ENCODE measurements at places on chromosomes 3 and 15.

DNA sequence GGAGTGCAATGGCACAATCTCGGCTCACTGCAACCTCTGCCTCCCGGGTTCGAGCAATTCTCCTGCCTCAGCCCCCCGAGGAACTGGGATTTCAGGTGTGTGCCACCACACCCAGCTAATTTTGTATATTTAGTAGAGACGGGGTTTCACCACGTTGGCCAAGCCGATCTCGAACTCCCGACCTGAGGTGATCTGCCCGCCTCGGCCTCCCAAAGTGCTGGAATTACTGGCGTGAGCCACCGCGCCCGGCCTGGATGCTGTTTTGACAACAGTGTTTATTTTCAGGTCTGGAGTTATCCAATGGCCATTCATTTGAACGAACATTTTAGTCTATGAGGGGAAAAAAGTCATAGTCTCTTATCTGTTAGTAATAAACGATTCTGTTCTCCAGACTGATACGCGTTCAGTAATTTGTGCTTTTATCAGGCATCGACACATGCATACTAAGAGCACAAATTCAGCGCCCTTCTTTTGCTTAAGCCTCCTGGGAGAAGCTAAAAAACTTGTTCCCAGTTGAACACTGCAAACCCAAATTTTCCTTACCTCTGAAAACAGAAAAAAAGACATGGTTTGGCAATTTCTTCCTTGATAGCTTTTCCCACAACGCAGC lies 1.3 kb downstream of the B3GALNT1 start:
- DNase-seq: no peak

GRCh38 chr3:126607214-126607908 lies 47.6 kb downstream of the TXNRD3 start:
- DNase-seq: peak; percentile 67

DNA sequence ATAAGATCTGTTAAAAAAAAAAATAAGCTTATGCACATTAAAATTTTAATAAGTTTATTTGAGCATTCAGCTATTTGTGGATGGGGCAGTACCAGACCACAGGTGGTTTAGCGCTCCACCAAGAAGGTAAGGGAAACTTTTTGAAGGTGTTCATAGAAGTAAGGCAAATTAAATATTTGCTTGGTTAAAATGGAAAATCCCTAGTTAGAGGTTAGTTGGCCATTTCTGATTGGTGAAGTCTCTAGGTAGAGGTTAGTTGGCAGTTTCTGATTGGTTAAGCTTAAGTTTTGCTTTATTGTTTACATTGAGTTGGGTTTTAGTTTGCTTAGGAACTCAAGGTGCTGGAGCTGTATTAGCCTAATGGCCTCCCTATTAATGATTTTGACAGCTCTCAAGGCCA lies 30.7 kb downstream of the SCN11A start:
- no peak for DNase-seq

GRCh38 chr3:161496508-161496907 lies at the start of gene OTOL1:
Gene OTOL1 (plus strand): TSS chr3:161496808. CDS start chr3:161496808, 0 bp downstream.
- DNase-seq: no peak

GRCh38 chr3:14398797-14399106 lies 3.7 kb upstream of the SLC6A6 start:
- peak; percentile 50 for DNase-seq

- DNase-seq: no peak
Observed at GRCh38 chr15:89991312-89991711, 9.8 kb upstream of the ZNF710 start.

DNA sequence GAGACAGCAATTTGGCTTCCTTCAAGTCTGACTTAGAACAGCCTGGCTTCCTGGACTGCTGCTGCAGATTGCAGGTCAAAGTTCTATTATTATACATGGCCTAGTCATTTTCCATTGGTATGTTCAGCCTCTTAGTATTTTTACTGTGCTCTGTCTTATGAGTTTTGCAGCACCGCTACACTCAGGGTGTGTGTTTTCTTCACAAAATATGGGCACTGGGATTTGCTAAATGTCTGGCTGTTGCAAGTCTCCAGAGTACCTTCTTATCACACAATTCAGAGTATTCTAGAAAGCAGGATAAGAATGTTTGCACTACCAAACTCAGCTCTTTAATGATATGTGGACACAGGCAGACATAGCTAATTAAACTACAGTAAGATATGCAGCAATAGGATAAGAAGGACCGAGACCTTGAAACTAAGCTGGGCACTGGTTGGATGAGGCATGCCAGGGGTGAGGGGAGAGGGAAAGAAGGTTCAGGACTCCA lies 203.0 kb upstream of the PDZRN3 start:
- no peak for DNase-seq

DNA sequence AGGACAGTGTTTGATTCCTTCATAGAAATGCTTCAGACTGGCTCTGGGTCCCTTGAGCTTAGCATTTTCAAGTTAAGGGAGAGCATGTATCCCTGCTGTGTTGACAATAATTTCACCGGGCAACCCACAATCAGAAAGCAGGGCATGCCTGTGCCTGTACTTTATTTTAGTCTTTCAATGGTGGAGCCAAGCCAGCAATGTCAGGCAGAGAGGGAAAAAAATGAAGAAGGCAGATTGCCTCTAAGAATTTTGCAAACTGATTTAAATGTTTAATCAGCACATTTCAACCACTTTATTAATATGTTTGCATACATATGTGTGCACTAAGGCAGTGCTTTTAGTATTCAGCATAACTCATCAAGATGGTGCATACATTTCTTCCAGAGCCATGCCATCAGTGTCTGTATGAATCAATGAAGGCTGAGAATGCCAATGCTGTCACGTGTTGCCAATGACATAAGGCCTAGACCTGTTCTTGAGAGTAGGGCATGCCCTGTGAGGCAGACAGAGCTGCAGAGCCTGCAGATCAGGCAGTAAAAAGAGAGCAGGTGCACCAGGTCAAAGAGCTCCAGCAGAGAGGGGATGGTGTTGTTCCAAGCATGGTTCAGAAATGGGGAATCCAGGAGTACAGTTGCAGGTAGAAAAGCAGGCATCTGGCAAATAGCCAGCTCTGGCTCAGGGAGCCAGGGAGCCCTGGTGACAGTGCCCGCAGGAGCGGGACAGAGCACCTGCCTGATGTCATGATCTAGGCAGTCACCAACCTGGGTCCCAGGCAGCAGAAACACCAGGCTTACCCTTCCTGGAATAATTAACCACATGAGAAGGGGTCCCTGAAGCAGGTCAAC lies 508.5 kb downstream of the GABRG3 start:
- no peak for DNase-seq

DNA sequence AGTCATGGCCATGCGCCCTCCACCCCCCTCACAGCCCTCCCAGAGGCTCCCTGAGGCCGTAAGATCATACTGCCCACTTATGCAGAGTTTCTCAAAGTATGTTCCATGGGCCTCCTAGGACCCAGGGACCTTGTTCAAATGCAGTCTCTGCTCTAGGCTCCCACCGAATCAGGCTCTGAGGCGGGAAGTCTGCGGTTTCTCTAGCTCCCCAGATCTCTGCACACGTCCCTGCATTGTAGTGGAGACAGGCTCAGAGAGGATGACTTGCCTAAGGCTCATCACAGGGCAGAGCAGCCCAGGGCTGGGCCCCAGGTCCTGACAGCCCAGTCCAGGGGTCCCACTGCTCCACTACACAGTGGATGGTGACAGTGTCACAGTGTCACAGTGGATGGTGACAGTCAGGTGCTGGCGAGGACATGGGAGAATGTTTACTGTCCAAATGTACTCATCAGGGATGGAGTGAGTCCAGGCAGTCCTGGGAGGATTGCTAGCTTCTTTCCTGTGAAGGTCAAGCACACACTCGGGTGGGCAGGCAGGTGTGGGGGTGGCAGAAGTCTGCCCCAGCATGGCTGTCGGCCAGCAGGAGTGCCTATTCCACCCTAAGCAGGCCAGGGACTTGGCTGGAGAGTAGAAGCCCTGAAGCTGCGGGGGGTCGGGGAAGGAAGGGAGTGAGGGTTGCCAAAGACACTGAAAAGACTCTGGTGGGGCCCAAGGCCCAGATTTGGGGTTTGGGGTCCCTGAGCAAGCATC lies 12.4 kb downstream of the ANKRD63 start:
- DNase-seq: no peak

GRCh38 chr3:51391566-51392354 lies 675 bp downstream of the RBM15B start:
- DNase-seq: no peak

- no peak for DNase-seq
Observed at GRCh38 chr3:15713364-15713763, 84.4 kb downstream of the ANKRD28 start.

- DNase-seq: no peak
Observed at GRCh38 chr15:41832875-41833274, 5.0 kb downstream of the JMJD7 start.

DNA sequence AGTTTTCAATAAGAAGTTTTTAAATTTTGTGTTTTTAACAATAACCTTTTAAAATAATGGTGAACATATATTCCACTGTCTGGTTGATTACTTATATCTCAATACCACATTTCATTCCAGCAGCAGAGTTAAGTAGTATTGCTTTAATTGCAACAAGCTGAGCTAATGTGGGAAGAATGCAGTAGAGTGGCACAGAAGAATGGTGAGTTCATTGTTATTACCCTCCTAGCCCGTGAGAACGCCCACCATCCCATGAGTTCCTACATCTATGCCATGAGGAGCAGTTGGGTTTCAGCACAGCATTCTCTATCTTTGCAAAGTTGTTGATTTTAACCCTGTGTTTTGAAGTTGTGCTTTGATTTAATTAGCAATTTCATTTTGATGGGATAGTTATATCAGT lies 17.8 kb upstream of the NR2E3 start:
- DNase-seq: no peak

GRCh38 chr3:57952208-57952631 lies 56.0 kb upstream of the FLNB start:
- no peak for DNase-seq

GRCh38 chr15:55230953-55231352 lies 34.2 kb upstream of the RSL24D1 start:
- no peak for DNase-seq

DNA sequence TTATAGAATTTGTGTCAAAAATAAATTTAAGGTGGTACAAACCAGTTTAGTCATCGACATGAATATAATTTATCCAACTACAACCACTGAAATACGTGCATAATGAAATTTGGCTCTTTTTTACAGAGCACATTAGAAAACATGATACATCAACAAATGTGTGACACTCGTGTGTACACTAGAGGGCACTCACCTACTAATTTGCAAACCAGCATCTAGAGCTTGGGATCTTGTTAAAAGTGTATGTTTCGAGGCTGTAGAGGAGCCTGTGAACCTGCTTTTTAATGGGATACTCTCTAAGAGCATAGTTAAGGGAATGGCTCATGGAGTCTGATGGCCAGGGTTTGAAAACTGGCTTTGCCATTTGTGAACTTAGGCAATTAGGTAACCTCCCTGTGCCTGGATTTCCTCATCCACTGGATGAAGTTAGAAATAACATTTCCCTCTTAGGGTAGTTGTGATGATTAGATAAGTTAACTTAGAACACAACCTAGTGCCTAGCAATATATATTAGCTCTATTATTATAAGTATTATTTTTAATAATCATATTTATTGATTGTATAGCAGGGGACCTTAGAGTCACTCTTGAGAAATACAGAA lies 8.8 kb upstream of the CPOX start:
- peak; percentile 73 for DNase-seq

DNA sequence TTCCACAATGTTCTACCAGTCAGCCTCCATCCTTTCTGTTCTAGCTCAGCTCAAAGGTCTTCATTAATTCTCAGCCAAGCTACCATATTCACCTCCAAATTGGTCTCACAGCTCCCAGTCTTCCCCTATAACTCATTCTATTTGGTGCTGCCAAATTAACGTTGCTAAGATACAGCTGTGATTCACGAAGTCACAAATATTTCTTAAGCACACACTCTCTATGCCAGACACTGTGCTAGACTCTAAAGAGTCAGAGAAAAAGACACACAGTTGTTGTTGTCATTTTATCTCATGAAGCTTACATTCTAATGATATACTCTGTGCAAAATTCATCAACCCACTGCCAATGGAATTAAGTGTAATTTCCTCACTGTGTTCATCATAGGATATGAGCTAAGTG lies 102.8 kb downstream of the FRMD5 start:
- no peak for DNase-seq

- DNase-seq: no peak
Observed at GRCh38 chr3:151639418-151639740, 94.3 kb upstream of the AADACL2 start.

DNA sequence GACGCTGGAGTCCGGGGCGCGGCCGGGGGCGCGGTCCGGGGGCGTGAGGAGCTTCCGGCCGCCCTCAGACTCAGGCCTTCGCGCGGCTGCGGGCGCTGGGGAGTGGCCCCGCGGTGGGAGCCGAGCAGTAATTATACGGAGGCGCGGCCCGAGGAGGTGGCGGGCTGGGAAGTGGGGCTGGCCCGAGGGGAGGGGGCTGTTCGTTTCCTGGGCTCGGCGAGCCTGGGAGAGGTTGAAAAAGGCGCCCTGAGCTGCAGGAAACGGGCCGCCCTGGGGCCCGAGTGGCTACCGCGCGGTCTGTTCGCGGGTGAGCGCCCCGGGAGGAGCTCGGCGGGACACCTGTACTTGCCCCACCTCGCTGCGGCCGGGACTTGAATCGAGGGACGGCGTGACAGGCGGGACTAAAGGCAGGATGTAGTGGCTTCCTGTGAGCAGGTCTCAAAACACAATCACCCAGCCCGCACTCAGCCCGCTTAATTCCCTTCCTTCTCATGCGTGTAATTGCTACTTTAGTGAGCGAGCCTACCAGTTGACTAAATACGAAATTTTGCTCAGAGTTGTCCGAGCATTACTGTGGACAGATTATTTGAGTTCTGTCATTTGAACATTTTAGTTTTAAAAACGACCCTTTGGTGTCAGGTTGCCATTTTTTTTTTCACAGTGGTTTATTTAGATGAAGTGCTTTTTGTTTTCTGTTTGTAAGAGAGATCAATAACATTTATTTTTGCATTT lies 860 bp downstream of the RASA2 start:
- DNase-seq: peak; percentile 72

- DNase-seq: peak; percentile 47
Observed at GRCh38 chr15:78241017-78241416, 6.7 kb upstream of the ACSBG1 start.

GRCh38 chr3:108125153-108125543 lies 34.3 kb upstream of the CD47 start:
- DNase-seq: no peak

DNA sequence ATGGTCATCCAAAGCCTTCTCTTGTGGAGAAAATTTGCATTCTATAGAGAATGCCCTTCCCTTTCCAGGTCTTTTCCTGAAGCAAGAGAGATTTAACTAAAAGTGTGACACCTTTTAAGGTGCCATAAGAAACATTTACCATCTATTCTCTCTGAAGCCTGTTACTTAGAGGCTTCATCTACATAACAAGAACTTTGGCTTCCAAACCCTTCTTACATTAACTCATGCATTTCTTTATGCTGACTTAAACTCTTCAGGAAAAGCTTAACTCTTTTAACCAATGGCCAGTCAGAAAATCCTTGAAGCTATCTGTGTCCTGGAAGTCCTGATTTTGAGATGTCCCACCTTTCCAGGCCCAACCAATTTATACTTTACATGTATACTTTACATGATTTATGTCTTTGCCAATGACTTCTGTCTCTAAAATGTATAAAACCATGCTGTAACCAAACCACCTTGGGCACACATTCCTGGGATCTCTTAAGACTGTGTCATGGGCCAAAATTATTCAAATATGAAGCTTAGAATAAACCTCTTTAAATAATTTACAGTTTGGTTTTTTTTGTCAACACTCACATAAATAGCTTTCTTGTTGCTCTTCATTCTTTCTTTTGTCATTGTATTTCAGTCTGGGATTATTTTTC lies 472.6 kb upstream of the NECTIN3 start:
- DNase-seq: no peak

- DNase-seq: peak; percentile 83
Observed at GRCh38 chr15:42544853-42545629, 3.6 kb downstream of the LRRC57 start.

Data from AML-193 (cell line).